ENCODE measurements at places on chromosomes 7 and 10.

GRCh38 chr7:94330269-94331020 lies 64.2 kb upstream of the COL1A2 start:
- DNase-seq: no peak

DNA sequence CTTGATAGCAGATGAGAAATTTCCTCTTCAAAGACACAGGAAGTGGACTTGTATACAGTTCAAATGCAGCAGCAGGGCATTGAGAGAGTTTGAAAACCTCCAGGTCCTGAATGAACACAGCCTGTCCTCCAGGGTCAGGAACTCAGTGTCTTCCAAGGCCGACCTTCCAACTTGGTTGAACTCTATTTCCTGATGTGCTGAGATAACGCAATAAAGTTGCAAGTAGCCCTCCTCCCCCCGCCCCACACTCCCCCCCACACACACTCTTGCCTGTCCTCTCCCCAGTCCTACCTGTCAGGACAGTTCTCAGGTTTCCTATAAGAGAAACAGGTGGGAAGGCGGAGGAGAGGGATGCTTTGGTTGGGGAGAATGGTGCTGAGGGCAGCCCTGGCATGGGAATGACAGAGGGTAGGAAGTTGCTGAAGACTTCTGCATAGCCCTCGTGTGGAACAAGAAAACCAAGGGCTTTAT lies 90.0 kb downstream of the CCDC71L start:
- no peak for DNase-seq

DNA sequence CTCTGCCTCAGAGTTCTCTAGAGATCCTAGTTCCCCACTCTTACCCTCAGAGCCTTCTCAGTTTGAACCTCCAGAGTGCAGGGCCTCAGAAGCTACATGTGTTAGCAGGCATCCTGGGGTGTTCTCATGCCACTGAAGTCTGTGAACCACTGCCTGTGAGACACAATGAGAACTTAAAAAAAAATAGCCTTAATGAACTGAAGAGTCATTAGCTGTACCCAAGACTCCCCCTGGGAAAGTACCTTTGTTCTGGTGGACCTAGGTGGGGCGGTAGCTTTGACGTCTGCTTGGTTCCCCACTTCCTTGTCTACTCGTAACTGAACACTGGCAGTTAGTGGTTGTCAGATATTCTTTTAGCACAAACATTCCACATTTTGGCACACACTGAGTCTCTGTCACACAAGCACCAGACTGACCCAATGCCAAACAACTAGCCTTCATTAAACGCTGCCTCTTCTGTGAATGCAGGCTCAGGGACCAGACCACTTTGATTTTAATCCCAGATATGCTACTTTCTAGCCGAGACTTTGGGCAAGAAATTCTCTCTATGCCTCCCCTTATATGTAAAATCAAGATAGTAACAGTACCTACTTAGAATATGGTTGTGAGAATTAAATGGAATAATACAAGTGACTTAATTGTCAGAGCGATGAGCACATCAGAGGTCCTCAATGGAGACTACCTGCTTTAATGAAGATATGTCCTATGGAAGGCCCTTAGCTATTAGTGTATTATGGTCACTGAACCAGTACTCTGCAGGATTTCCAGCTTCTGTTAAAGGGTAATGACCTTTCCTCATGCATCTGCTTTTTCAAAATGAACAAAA lies 75.3 kb upstream of the CC2D2B start:
- no peak for DNase-seq

DNA sequence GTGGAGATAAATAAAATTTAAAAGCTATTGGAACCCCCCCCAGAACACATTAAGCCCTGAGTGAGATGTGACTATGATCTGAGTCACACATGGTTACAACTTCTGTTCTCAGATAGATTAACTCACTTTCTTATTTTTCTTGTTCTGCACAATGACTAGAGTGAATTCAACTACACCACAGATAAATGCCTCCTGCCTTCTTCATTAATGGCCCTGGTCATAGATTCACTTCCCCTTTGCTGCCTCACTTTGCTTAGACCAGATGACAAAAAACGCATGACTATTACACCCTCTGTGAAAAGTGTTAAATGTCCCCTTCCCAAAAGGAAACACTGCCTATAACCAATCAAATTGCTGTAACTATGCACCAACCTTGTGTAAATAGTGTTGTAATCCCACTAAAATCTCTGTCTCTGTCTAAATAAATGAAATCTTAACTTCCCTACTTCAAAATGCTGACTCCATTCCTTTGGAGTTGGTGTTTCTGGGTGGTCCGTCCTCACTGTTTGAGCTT lies 49.4 kb downstream of the AKR1D1 start:
- no peak for DNase-seq

GRCh38 chr10:111128331-111129180 lies 51.7 kb downstream of the ADRA2A start:
- DNase-seq: no peak

GRCh38 chr7:12124028-12124427 lies 87.1 kb upstream of the TMEM106B start:
- DNase-seq: no peak

DNA sequence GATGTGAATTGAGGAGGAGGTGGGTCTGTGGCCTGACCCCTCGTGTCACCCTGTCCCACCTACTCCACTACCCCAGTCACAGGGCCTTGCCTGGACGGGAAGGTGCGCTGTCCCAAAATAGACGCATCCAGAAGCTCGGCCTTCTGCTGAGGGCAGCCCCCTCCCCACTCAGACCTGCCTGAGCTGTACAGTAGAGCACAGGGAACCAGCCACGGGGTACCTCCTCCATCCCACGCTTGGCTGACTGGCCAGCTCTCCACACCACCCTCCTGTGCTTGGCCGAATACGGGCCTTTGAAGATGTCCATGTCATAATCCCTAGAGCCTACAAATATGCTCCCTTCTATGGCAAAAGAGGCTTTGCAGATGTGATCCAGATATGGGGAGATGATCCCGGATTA lies 88.3 kb downstream of the CHST15 start:
- DNase-seq: no peak

DNA sequence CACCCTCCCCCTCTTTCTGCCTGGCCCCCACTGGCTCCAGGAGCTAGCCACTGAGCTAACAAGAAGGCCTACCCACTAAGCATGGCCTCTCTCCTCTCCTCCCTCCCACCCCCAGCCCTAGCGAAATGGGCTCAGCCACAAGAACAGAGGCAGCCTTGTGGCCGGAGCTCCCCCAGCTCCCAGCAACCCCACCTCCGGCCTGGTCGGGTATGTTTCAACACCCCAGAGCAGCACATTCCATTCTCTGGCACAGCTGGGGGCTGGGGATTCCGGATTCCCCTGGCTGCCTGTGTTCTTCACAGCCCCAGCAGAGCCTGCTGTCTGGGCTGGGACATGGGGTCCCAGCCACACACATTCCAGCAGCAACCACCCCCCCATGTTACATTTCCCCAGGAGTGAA lies 9.0 kb downstream of the SFRP5 start:
- no peak for DNase-seq

DNA sequence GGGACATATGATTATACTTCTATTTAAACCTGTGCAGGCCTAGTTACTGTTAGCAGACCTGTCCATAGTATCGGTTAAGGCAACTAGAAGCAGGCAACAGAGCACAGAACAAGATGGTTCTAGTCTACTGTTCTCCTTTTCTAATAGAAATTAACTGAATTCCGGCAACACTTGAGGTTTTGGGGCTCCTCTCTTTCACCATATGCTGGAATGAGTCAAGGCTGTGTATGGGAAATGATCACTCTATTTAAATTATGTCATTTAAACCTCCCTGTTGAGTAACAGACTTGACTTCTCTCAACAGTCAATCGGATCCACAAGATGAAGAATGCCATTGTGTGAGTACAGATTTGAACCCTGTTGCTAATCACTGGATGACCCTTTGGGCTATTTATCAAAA lies 6.2 kb upstream of the OTUD1 start:
- DNase-seq: no peak

- no peak for DNase-seq
Measured at GRCh38 chr10:77157248-77158019, 480.2 kb downstream of the KCNMA1 start.

DNA sequence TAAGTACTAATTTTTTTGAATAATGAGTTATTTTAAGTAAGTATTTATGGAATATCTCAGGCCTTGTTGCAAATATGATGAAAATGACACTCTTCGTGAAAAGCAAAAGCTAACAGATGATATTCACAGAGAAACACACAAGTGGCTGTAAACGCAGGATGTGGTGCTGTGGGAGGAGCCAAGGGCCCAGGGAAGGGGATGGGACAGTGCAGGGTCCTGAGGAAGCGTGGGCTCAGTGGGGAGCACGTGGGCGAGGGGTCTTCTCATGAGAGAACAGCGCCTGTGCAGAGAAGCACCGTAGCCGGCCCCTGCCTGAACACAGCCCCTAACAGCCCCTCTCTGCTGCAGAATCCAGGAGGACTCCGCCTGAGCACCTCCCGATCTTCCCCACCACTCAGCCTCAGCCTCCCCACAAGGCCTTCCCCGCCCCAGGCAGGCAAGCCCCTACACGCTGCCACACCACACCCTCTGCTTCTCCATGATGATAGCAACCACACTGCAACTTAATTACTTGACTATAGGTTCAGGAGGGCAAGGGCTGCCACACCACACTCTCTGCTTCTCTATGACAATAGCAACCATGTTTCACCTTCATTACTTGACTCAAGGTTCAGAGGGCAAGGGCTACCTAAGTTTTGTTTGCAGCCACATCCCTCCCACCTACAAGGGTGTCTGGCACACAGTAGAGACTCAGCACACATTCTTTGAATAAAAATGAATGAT lies 152.6 kb upstream of the RNF32 start:
- DNase-seq: no peak

Measured in stimulated activated CD4-positive, alpha-beta T cell treated with anti-CD3 and anti-CD28 coated beads, Interleukin-12 subunit alpha, Interleukin-12 subunit beta, amount 100 ng/mL, for 24 hours (primary cell).